ENCODE measurements at places on chromosomes 16 and 17. TPM values are rescaled to one million over a fixed set of nuclear protein-coding genes. Genes with fewer than 3 reads are reported as not detected.

NOL11 gene
- polyA plus RNA-seq = 70.9 TPM

KRT36 gene
- polyA plus RNA-seq = 3.5 TPM

PIK3R5 gene
- 20.4 TPM for polyA plus RNA-seq

DNA sequence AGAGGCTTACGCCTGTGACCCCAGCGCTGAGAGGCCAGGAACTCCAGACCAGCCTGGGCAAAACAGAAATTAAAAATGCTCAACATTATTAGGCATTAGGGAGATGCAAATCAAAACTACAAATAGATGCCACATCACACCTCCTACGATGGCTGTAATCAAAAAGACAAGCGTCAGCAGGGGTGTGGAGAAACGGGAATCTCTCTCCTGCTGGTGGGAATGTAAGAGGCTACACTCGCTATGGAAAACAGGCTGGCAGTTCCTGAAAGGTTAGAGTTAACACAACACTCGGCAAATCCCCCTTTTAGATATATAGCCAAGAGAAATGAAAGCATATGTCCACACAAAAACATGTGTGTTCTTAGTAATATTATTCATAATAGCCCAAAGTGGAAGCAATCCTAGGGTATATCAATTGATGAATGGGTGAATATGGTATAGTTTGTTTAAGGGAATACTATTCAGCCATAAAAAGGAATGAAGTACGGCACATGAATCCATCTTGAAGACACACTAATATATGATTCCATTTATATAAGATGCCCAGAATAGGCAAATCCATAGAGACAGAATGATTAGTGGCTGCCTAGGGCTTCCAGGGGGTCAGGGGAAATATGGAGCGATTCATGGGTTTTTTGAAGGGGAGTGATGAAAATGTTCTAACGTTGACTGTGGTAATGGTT is 1.8 kb upstream of the NPRL3 start:
- no peak for DNase-seq

DNA sequence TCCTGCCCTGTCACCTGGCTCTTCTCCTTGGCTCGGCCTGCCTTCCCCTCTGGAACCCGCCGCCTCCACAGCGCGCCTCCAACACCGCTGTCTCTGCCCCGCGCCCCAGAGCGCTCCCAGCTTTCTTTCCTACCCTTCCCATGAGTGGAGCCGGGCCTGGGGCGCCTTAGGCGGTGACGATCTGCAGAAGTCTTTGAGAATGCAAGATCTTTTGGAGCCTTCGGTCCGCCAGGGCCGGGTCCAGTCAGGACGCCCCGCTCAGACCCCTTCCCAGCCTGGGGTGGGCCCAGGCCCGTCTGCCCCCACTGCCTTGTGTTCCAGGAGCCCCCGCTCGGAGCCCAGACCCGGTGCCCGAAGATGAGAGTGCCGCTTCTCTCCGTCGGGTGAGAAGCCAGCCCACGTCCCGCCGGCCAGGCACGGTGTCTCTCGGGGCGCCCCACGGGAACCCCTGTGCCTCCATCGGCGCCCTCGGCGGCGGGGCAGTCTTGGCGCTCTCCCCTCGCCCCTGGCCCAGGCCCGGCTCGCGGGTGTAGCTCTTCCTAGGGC is 40.0 kb downstream of the MRM1 start:
- DNase-seq = no peak

- no peak for DNase-seq
Measured at GRCh38 chr17:33199571-33200510, 93.3 kb downstream of the ASIC2 start.

All from thymus (tissue), 14 donors.